Mammary microvascular endothelial cell (primary cell): ENCODE measurements at places on chromosomes 3 and 15. TPM values are rescaled to one million over a fixed set of nuclear protein-coding genes. Genes with fewer than 3 reads are reported as not detected.

THAP10 gene
- total RNA-seq: 4.5 and 5.8 TPM in 2 replicates

WDR93 gene
- total RNA-seq: not detected in 2 replicates

ANKUB1 gene
- not detected in 2 replicates for total RNA-seq

ZBED2 gene
- not detected in 2 replicates for total RNA-seq

CHRD gene
- total RNA-seq: 0.07 and 1.7 TPM in 2 replicates

GPR156 gene
- total RNA-seq: 0.07 and 0.20 TPM in 2 replicates

CPEB1 gene
- total RNA-seq: not detected in 2 replicates

GOLGA6L6 gene
- not detected in 2 replicates for total RNA-seq

CNTN6 gene
- not detected in 2 replicates for total RNA-seq

TTC21A gene
- total RNA-seq: 2.2 and 2.4 TPM in 2 replicates
